Stimulated activated CD8-positive, alpha-beta memory T cell treated with anti-CD3 and anti-CD28 coated beads, Interleukin-4, amount 100 ng/mL, for 4 hours (primary cell): ENCODE measurements at places on chromosomes 1 and 21.

- no peak for DNase-seq
Measured at GRCh38 chr1:33943978-33944377, 80.1 kb downstream of the HMGB4 start.

- DNase-seq = no peak
Measured at GRCh38 chr1:14888374-14888773, 265.2 kb upstream of the TMEM51 start.

DNA sequence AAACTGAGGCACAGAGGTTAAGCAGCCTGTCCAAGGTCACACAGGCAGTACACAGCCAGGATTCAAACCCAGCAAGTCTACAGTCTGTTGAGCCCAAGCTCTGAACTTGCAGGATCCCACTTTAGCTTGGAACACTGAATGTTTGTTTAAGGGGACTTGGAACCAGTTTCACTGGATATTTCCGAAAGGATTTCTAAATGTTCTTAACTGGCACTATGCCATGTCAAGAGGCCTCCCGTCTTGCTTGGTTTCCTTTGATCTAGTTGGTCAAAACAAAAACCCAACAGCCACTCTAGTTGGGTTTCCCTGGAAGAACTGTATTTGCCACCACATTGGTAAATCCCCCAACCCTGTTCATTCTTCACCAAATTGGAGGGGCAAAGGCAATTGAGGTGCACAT is 317.6 kb upstream of the KAZN start:
- DNase-seq = no peak

DNA sequence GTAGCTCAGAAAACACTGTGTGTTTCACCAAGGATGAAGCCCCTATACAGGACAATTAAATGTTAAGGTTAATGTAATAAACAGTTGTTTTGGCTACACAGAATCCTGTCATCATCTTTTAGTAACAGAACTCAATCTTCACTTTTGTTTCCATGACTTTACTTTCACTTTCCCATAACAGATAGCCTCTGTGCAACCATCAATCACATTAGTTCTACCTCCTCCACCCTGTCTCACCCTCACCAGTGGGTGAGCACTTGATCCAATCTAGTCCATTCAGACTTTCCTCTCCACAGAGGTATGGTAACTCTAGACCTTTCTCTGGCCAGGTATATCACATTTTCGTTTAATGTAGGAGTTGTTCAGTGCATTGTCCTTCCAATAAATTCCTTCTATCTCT is 1018.5 kb downstream of the ADGRL2 start:
- DNase-seq = no peak

GRCh38 chr1:152824964-152825363 is 2.3 kb upstream of the LCE1A start:
- DNase-seq = no peak

DNA sequence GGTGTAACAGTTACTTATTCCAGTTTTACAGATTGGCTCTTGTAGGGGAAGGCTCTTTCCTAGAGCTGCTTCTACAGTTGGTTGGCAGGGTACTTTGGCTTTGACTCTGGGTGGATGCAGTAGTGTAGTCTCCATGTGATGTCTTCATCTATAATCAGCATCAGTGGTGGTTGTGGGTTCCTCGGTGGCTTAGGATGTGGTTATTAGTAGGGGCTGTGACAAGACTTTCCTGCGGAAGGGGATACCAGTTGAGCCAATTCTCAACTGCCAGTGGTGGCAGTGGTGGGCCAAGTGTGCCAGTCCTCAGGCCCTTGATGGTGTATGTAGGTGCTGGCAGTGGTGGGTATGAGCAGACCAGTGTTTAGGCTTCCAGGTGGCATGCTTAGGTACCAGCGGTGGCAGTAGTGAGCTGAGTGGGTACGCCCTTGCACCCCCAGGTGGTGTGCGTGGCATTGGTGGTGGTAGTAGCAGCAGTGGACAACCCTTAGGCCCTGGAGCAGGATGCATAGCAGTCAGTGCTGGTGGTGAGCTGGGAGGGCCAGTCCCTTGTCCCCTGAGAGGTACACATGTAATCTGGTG is 27.2 kb upstream of the KLF18 start:
- no peak for DNase-seq

DNA sequence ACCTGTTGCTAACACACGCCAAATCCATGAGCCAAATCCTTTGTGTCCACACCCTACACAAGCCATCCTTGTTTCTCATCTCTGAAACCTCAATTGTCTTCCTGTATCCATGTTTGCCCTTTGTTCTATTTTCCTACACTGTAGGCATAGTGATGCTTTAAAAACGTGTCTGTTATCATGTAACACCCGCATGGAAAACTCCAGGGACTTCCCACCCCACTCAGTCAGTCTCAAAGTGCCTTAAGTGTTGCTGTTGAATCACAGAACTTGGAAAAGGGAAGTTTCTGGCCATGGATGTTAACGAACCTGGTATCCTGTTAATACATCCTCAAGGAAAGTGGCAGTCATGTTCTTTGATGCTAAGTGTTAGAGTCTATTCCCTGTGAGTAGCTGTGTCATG is 9.7 kb downstream of the OR2T11 start:
- no peak for DNase-seq

DNA sequence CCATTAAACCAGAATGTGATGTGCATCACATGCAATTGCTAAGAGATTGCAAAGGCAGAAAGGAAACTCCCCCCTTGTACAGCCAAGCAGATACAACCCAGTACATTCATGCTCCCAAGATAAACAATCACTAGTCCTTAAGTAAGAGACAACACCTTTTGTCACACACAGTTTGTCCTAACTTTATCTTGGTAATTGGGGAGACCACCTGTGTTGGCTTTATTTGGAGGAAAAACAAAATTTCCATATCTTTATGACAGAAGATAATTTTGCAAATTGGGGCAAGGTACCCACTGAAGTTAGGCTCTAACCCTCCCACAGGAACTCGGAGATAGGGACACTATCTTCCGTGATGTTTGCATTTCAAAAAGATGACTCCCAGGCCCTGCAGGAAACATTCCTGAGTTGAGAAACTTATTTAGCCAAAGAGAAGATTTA is 175.0 kb upstream of the TNR start:
- no peak for DNase-seq

DNA sequence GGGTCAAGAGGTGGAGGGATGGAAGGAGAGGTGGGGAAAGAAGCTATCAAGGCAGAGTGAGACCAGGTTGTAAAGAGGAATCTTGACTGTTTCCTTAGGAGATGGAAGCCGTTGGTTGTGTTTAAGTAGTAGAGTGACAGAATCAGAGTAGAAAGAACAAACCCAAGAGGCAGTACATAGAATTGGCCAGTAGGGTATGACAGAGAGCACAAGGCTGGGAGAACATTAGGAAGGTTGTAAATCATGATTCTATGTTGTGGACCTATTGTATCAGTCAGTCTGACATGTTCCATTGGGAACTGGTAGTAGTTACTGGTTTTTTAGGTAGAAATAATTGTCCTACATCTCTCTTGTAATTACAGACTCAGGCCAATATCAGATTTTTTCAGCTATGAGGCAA is 486.9 kb upstream of the USP24 start:
- DNase-seq = no peak

DNA sequence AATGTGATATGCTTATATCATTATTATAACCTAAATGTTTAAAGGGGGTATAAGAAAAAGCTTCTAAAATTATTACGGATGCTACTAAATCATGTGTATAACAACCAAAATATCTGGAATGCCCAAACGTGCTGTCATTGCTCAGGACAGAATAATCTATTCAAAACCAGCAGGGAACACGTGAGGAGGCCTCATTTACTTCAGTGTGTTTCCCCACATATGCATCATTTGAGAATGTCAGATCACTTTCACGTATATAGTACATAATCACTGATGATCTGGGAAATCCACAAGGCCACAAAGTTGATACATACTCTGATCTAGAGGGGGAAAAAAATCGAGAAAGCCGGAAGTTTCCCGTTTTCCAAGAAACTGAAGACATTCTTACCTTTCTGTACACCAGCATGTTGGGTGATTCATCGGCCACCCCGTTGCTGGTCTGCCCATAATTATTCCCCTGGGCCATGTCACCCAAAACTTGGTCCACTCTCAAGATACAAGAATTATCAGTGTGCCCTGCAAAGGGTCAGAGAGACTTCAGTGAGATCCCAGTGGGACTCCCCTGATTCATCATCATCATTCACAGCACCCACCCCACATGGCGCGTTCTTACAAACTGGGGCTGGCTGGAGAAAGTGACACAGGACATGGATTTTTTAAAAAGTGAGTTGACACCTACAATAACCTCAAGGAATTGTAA is 1.5 kb downstream of the RGS7 start:
- DNase-seq = no peak

GRCh38 chr1:14113841-14114567 is 414.0 kb downstream of the PRDM2 start:
- no peak for DNase-seq

- no peak for DNase-seq
Measured at GRCh38 chr1:16109571-16109970, 36.1 kb upstream of the FAM131C start.

DNA sequence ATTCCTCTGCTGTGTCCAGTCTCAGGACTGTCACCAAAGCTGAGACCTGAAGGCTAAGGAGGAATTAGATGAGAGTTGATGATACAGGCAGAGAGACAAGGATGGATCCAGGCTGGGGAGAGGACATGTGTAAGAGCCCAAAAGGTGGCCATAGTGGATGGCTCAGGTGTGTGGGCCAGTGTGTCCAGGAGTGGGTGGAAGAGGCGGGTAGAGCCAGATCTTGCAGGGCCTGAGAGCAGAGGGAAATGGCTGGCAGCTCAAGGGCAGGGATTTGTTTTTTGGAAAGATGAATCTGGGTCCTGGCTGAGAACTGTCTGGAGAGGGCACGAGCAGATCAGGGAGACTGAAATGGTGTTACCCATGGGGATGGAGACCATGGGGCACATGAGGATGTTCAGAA is 38.1 kb downstream of the AZIN2 start:
- DNase-seq = no peak

- DNase-seq = no peak
Measured at GRCh38 chr1:18941221-18942141, 15.0 kb downstream of the IFFO2 start.

DNA sequence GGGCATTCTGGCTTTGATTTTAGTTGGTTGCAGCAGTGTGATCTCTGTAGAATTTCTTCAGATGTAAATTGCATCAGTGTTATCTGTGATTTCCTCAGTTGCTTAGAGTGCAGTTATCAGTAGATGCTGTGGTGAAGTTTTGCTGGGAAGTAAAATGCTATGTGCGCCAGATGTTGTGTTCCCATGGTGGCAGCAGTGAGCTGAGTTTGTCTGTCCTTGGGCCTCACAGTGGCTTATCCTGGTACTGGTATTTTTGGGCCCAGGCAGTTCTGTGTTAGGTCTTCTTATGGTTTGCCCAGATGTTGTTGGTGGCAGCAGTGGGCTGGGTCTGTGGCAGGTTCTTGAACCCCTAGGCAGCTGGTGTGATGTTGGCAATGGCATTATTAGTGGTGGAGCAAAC is 1242.1 kb downstream of the PLA2G4A start:
- DNase-seq = no peak

- no peak for DNase-seq
Measured at GRCh38 chr1:192448026-192448578, 127.5 kb upstream of the RGS1 start.

- no peak for DNase-seq
Measured at GRCh38 chr1:99867682-99868081, 17.5 kb downstream of the AGL start.

- DNase-seq = no peak
Measured at GRCh38 chr1:159856576-159856975, 5.9 kb downstream of the VSIG8 start.

DNA sequence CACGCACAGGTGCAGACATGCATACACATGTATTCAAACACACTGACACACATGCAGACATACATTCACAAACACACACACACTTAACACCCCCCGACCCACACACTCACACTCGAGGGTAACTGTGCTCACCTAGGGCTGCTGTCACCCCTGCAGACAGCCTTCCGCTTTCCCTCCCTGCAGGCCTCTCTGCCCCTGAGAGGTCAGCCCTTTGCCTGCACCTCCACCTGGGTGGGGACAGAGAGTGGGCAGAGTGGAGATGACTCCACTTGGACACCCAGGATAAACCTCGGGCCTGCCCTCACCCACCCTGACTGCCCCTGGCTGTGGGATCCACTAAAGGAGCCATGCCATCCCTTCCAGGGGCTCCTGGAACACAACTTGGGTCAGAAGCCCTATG is 264.3 kb downstream of the PTPRU start:
- no peak for DNase-seq

DNA sequence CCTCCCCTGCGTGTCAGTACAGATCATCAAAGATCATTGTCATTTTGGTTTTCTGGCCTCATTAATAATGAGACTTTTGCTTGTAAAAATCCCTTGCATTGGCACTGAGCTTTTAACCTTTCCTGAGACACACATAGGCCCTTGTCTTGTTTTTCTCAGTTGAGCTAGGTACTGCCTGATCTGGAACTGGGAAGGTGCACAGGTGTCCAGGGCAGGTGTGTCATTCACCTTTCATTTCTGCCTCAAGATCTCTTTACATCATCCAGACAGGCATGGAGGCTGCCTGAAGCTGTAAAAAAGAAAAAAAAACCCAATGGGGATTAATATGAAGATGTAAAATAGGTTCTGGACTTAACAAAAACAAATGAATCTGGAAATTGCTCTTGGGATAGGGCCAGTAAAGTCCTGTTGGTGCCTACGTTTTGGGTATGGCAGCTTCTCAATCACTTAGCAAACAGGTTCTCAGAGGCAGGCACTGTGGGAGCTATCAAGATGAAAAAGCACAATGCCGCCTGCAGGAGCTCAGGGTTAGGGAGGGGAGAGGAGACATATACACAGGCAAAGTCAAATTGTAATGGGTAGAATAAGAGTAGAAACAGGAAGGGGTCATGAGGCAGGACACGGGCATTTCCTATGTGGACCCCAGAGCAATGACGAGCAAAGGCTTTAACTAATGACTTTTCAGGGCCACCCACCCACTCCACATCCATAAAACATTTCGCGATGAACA is 1.0 kb upstream of the KCNC4 start:
- DNase-seq = no peak

GRCh38 chr1:193013707-193014106 is 45.5 kb downstream of the UCHL5 start:
- DNase-seq = no peak

DNA sequence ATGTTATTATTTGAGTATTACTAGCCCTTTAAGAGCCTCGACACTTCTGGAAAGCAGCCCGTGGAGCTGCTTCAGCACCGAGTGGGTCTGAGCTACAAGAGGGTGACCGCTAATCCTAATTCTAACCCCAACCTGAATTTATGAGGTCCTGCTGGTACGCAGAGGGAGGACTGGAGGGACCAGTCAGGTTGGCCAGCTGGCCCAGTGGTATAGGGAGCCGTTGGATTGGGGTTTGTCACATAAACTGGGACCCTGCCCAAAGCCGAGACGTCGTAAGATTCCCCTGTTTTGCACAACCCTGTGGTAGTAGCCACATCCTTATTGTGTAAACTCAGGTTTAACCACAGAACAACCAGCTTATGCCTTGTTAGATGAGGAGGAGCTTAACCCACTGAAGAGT is 60.8 kb upstream of the F3 start:
- DNase-seq = no peak

DNA sequence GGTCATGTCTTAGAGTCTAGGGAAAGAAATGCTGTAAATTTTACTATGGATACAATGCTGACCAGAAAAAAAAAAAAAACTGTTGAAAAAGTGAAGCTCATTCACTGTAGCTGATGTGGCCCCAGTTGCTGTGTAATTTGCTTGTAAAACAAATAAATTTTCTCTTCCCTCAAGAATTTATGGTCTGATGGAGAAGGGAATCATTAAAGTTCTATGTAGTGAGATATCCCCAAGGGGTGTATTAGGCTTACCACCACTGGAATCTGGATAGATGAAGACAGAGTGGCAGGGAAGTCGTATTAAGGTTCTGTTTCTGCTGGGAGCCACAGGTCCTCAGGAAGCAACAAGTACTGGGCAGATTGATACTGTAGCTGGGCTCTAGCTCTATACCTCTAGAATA is 860.0 kb downstream of the LTN1 start:
- DNase-seq = no peak

- no peak for DNase-seq
Measured at GRCh38 chr1:236150311-236150955, 8.1 kb downstream of the GPR137B start.
